ENCODE measurements at places on chromosomes 3 and 15.

- DNase-seq: no peak
Observed at GRCh38 chr15:70426096-70426821, 328.5 kb upstream of the TLE3 start.

- DNase-seq: no peak
Observed at GRCh38 chr3:159951540-159951939, 37.1 kb upstream of the IL12A start.

DNA sequence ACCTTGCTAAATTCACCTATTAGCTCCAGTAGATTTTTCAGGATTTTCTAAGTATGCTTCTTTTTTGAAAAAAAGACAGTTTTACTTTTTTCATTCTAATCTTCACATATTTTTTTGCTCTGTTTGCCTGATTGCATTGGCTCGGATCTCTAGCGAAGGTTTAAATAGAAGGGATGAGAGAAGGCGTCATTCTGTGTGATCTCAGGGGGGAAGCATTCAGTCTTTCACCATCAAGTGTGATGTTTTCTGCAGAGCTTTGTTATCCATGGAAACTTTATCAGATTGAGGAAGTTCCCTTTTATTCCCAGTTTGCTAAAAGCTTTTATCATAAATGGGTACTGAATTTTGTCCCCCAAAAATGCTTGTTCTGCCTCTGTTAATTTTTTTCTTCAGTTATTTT lies 120.3 kb downstream of the LRRK1 start:
- DNase-seq: no peak

GRCh38 chr3:194137008-194137505 lies 1.1 kb downstream of the HES1 start:
- DNase-seq: no peak

GRCh38 chr3:120823156-120823555 lies 80.6 kb downstream of the GTF2E1 start:
- no peak for DNase-seq

GRCh38 chr3:140332131-140332530 lies 345.7 kb upstream of the TRIM42 start:
- DNase-seq: no peak

GRCh38 chr3:71264840-71265239 lies 318.7 kb downstream of the FOXP1 start:
- no peak for DNase-seq

DNA sequence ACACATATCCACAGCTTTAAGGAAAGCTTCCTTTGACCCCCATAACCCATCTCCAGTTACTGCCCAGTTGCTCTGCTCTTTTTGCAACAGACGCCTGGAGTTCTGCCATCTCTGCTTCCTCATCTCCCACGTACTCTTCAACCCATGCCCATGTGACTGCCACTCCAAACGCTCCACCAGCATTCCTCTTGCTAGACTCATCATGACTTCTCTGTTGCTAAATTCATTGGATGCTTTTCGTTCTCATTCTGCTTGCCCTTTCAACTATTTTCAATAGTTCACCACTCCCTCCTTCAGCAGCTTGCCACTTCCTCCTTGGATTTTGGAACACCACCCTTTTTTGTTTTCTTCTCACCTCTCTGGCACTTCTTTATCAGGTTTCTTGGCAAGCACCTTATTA lies 2.7 kb upstream of the KNSTRN start:
- DNase-seq: no peak

- no peak for DNase-seq
Observed at GRCh38 chr3:113454057-113454456, 12.8 kb upstream of the CFAP44 start.

GRCh38 chr3:72487946-72488737 lies 360.1 kb downstream of the SHQ1 start:
- no peak for DNase-seq

DNA sequence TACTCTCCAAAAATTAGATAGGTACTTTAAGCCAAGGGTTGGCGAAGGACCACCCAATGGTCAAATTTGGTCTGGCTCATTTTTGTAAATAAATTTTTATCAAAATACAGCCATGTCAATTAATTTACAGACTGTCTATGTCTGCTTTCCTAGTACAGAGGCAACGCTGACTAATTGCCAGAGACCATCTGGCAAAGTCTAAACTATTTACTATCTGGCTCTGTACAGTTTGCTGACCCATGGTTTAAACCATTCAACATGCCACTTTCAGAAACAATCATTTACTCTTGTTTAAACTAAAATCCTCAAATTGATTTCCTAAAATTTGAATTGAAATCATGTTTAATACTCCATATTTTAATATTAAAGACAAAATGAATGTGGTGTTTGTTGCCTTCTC lies 25.9 kb downstream of the CBLB start:
- DNase-seq: no peak

DNA sequence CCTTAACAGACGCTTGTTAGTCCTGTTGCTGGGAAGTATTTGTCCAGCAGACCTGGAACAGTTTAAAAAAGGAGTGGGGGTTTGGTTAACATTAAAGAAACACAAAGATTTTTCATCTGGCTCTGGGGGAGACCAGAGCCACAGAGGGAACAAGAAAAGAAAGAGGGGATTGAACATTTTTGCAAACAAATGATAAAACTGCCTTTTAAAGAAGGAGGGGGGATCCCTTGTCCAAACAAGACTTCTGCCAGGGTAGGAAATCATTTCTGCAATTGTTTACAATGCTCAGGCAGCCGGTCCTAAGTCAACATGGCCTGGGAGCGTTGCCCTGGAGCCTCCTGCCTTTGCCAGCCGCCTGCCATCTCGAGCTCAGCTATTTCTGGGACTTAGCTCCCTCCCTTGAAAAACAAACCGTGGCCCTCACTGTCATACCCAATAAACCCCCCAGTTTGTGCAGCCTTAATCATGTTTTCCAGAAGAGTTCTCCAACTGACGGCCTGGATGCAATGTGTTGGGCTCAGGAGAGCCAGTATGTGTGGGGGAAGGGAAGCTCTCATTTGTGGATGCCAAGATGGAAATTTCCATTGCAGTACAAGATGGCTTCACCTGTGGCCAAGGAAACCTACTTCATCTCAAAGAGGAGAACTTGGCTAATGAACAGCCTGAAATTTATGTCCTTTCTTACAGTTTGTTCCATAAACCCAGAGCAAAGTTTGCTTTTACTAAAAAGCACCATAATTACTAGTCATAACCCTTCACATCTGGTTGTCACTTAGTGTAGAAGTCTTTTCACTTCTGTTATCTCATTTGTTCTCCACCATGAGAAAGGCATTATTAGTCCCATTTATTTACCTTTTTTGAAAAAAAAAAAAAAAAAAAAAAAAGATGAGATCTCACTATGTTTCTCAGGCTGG lies 75.9 kb upstream of the RNU6-1 start:
- no peak for DNase-seq

GRCh38 chr3:42045708-42046243 lies 45.4 kb upstream of the TRAK1 start:
- no peak for DNase-seq

- DNase-seq: no peak
Observed at GRCh38 chr3:18208091-18208490, 217.0 kb downstream of the SATB1 start.

DNA sequence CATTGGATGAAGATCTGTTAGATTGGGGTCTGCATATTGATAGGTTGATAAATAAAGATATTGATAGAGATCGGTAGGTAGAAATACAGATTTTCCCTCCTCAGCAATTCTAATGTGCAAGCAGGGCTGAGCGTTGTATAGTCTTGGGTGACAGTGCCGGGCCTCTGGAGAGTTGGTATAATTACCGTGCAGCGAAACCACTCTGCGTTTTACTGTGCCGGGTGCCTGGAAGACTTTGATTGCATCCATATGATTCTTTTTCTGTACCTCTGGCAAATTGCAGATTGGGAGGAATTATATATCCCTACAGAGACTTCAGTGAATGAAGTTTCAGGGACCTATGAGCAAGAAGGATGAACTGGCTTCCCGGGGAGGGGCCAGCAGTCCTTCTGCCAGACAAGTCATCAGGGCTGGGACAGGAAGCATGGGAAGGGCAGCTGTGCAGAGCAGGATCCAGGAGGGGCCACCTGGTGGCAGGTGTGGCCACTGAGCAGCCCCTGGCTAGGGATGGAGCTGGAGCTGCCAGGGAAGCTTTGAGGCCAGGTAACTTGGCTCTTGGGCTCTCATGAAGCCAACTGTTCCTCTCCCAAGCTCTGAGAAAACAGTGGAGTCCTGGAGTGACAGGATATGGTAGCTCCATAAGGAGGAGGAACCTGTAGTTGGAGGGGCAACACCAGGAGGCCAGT lies 132.5 kb downstream of the APBA2 start:
- DNase-seq: no peak

- DNase-seq: no peak
Observed at GRCh38 chr15:51838270-51838669, 8.8 kb downstream of the TMOD3 start.

DNA sequence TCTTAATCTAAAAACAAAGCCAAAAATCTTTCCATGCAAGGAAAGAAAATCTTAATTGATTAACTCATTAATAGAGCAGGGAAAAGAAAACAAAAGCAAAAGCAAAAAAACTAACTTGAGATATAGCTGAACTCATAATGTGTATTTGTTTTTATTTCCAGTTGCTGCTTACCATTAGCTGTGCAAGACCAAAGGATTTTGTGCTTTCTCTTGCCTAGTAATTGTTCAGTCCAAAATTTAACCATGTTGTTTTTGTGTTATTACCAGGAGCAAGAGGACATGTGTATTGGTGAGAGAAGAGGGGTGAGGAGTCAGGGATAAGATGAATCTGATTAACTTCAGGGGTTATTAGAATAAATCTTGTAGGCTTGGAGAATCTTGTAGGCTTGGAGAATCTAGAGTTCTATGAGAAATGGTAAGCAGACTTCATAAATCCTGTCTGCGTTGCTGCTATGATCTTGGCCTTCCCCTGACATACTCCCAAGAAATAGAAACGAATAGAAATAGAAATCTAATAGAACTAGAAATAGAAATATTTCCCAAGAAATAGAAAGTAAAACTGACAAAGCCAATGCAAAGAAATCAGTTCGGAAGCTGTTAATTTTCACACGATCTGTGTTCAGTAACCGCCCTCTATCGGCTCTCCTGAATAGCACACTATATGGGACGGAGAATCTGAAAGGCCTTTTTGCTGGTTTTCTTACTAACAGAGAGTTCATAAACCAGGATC lies 72.6 kb upstream of the TNFSF10 start:
- DNase-seq: no peak

DNA sequence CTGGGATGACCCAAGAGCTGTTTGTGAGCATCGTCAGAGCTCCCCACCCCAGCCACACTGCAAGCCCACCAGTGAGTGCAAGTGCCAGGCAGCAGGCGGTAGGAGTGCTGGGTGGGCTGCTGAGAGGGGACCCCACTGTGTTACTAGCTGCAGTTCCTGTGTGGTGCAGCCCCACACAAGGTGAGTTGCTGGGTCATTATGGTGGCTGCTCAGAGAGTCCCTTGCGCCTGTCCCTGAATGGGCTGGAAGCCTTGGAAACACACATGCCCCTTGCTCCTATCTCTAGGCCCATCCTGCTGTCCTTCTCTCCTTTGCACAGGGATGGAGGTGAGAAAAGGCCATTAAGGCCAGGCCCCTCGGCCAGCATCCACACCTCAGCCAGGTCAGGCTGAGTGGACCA lies 83.7 kb downstream of the SEC22A start:
- no peak for DNase-seq

DNA sequence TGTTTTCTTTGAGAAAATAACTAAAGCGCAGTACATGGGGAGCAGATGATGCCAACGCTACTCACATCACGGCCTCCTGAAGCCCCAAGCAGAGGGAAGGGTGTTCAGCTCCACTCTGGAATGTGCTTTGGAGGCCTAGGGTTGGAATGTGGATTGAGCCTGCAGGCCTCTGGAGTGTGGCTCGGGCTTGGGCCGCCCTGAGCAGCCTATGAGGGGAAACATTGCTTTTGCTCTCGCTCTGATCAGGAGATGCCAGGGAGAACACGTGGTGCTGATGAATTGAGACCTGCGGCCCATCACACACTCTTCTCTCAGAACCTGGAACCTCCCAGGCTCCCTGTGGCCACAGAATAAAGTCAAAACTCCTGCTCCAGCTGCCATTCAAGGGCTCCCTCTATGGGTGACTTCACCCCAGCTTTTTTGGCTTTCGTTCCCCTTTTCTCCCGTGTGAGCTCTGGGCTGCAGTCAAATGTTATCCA lies 23.3 kb downstream of the CCDC13 start:
- peak; percentile 41 for DNase-seq

DNA sequence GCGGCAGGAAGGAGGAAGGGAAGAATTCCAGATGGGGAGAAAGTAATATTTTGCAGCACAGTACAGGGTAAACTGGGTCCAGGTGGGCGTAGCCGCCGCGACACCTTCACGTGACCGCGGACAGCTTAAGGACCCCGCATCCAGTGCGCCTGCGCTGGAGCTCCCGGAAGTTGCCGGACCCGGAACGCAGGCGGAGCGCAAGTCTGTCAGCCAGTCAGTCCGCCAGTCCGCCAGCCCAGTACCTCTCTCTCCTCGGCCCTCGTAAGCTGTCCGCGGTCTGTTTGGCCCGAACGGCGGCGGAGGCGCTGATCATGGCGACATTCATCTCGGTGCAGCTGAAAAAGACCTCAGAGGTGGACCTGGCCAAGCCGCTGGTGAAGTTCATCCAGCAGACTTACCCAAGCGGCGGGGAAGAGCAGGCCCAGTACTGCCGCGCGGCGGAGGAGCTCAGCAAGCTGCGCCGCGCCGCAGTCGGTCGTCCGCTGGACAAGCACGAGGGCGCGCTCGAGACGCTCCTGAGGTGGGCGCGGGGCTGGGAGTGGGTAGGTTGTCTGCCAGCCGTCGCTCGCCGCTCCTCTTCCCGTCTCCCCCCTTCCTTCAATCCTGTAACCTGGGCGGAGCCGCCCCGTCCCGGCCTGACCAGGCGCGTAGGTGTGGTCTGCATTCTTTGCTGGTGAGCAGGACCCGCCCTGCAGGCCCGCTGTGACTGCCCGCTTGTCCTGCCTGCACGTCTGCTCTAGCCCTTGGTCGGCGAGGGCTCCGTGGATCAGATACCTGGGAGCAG lies at the start of gene PDCD6IP:
Gene PDCD6IP, plus strand, starts transcription at position 213 of the 784 bp plus-strand sequence. Its CDS starts 99 bp downstream, at position 312.
- peak; percentile 83 for DNase-seq

DNA sequence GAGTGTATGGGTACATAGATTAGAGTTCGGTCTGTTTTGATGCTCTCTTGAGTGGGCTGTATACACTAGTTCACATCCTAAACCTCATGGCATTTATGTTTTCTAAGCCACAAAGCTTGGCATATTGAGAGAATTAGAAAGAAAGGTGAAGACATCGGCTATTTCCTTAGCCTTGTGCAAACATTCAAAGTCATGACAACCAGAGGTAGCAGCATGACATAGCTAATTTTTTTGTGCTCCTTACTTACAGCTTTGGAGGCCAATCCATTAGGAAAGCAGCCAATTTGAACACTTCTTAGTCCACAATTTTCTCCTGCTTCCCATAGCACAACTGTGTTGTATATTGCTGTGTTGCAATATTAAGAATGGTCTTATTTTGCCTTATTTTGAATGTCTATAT lies 21.5 kb upstream of the AADAC start:
- no peak for DNase-seq
